ENCODE measurements at places on chromosomes 3 and 15.

DNA sequence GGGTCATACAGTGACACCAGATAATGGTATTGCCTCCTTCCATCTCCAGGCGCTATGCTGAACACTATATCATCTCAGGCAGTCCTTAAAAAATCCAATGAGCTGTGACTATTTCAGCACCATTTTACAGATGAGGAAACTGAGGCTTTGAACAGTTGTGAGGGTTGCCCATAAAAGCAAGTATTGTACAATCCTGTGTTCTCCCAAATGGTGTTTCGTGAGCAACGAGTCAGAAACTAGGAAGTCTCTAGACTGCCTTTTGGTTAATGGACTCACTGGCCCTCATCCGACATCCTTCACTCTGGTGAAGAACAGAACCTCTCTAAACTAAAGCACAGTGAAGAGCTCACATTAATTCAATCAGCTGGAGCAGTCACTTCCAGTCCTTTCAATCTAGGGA, 61.8 kb downstream of the ATP8B4 start:
- DNase-seq: no peak

DNA sequence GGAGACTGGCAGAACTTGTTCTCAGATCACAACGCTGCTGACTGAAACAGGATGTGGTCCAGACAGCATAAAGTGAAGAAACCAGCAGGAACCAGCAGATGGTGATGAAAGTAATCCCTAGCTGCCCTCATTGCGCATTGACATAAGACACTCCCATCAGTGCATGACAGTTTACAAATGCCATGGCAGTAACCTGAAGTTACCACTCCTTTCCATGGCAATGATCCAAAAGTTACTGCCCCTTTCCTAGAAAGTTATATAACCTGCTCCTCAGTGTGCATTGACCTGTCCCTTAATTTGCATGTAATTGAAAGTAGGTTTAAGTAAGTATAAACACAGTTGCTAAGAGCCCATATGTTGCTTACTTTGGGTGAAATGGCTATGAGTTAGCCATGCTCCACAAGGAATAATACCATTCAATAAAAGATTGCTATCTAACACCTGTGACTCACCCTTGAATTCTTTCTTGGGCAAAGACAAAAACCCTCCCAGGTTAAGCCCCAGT, 149.1 kb upstream of the CD96 start:
- DNase-seq: peak; percentile 6

- no peak for DNase-seq
Observed at GRCh38 chr15:59369597-59369996, 3.1 kb downstream of the MYO1E start.

DNA sequence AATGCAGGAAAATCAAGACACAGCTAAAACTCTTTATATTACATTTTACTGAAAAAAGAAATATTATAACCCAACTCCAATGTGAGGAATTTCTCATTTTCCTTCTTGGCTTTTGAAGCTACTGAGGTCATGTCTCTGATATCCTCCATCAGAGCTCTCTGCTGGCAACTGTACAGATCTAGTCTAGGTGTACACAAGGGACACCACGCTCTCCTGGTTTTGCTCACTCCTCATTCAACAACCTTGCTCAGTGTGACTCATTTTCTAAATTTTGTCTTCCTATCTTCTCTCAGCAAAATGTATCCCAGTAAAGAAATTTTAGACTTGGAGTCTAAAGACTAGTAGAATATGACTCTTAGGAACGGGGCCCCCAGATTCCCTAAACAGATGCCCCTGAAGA, 144.3 kb downstream of the KCNMB2 start:
- no peak for DNase-seq

DNA sequence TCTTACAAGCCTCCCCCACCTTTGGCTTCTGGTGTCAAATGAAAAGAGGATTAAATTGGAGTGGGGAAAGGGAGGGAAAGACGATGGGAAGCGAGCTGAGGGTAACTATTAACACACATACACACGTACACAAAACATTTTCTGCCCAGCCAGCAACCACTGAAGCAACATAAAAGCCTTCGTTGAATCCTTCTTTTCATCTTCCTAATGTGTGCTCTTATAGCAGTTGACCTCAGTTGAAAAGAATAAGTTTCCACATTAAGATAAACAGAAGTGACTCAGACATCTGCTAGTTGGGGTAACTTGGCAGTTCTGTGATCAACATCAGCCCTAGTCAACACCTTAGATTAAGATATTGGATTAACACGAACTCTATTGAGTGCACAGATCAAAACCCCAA, 558.5 kb downstream of the MECOM start:
- no peak for DNase-seq

GRCh38 chr3:171193693-171194092, 167.2 kb upstream of the SLC2A2 start:
- DNase-seq: no peak

- DNase-seq: no peak
Observed at GRCh38 chr3:50303013-50303815, at the start of gene HYAL1. Gene HYAL1 (minus strand): TSS chr3:50303574. CDS start chr3:50302956, 618 bp downstream.

Data from stimulated activated CD4-positive, alpha-beta T cell treated with anti-CD3 and anti-CD28 coated beads, Interleukin-1b, Interleukin-23, amount 100 ng/mL, for 1 hour (primary cell).